ENCODE measurements at places on chromosomes 7 and 10.

DNA sequence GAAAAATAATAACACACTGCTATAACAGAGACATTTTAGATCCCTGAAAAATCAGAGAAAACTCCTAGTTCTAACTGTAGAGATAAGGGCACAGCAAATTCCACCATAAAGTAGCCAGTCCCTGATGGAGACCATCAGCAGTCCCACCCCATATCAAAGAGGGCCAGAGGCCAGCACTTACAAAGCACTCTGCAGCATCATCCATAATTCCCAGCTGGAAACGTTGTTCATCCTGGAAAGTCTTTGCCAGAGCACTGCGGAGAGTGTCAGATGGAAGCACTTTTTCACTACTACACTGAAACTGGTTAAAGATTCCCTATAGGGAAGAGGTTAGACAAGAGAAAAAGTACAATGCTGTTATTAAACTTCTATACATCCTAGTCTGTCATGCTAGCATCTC is 45.8 kb downstream of the USP54 start:
- no peak for DNase-seq

- DNase-seq, result no peak
These were observed 4.8 kb downstream of the INHBA start for GRCh38 chr7:41698114-41698513.

GRCh38 chr10:121853950-121854349 is 73.9 kb downstream of the ATE1 start:
- no peak for DNase-seq

- DNase-seq, result no peak
These were observed 101.2 kb downstream of the MPP7 start for GRCh38 chr10:28201410-28202400.

DNA sequence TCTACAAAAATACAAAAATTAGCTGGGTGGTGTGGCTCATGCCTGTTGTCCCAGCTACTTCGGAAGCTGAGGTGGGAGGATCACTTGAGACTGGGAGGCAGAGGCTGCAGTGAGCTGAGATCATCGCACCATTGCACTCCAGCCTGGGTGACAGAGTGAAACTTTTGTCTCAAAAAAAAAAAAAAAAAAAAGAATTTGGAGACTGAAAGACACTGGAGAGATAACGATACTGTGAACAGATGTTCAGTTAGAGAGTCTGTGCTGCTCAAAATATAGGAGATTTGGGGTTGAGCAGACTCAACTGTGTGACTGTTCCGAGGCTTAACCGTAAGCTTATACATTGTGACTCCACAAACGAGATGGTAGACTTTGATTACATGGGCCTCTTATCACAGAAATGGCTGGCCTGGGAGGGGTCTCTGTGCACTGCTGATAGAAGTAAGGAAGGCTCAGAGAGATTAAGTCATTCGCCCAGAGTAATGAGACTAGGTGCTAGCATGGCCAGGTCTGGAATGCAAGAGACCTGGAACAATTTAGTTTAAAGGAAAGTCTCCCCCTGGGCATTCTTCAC is 19.4 kb downstream of the WBP1L start:
- DNase-seq, result no peak
